ENCODE measurements at places on chromosomes 7 and 10. TPM values are rescaled to one million over a fixed set of nuclear protein-coding genes. Genes with fewer than 3 reads are reported as not detected.

GRCh38 chr7:85336086-85336485 lies 149.2 kb upstream of the SEMA3D start:
- no peak for DNase-seq

DNA sequence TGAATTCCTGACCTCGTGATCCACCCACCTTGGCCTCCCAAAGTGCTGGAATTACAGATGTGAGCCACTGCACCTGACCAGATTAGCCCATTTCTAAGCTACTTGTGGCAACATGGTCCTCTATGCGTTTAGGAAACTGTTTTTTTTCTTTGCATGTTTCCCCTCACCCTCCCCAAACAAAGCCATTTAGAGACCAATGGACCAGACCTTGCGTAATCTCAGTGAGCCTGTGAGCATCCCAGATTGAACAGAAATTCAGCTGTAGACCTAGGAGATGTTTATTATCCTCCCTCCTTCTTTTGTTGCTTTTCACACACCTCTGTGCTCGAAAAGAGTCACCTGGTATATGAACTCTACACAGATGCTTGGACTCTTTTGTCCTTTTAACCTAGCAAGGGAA lies 28.5 kb upstream of the CAMK1D start:
- no peak for DNase-seq

- no peak for DNase-seq
Observed at GRCh38 chr7:157564517-157565177, 227.8 kb downstream of the DNAJB6 start.

- peak; percentile 81 for DNase-seq
Observed at GRCh38 chr7:149310113-149310836, 48.3 kb downstream of the ZNF783 start.

GRCh38 chr7:75614401-75614800 lies 122.3 kb downstream of the SPDYE5 start:
- DNase-seq: no peak

- peak; percentile 90 for DNase-seq
Observed at GRCh38 chr7:135714534-135715009, 13.4 kb downstream of the SLC13A4 start.

DNA sequence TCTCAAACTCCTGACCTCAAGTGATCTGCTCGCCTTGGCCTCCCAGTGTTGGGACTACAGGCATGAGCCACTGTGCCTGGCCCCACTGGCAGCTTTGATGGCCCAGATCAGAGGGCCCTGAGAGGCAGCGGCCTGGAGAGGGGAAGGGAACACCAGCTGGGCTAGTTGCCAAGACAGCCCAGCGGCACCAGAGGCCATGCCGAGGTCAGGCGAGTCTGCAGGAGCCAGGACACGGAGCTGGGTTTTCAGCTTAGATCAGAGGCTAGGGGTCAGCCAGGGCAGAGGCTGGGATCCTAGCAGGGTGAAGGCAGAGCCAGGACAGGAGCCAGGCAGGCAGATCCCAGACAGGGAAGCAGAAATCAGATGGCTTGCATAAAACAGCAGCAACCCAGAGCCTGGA lies 92.9 kb downstream of the MYL10 start:
- DNase-seq: no peak

DNA sequence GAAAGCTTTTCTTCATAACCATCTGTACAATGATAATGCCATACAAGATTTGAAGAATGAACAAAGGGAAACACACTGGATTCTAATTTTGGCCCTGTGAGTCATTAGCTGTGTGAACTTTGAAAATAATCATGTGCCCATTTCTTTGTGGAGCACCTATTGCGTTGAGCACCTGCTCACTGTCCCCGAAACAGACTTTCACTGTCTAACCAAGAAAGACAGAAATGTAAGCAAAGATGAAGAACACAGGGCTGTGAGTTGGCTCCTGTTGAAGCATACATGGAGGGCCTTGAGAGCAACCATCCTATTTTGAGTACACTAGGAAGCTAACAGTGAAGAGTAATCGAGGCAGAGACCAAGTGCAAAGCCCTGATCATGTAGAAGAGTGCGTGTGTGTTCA lies 118.4 kb upstream of the SLC25A13 start:
- no peak for DNase-seq

- peak; percentile 56 for DNase-seq
Observed at GRCh38 chr10:109912335-109913281, 10.7 kb downstream of the XPNPEP1 start.

GRCh38 chr7:106870983-106871410 lies 5.9 kb downstream of the PIK3CG start:
- peak; percentile 12 for DNase-seq

DNA sequence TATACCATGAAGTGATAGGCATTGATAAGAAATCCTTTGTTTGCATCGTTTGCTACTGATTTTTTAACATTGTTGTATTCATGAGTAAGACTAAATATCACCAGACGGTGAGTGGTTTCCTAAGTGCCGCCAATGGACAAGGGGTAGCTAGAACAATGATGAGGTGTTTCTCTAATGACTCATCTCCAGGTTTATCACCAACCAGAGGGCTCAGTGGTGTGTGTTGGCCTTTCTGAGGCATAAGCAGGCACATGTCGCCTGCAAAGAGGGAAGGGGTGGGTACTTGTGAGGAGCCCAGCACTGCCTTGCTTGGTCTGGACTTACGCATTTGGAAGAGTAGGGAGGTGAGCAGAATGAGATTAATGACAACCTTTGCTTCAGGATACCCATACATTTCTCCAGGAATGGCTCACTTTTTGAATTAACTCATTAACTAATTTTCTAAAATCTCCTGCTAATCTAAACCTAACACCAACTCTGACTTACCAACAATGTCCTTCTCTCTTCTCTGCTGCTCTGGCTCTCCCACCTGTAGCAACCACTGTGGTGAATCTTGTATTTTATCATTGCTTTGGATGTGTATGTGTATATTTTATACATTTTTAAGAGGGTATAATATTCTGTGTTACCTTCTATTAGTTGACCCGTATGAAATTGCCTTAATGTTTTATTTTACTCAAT lies 722.6 kb downstream of the GRID1 start:
- no peak for DNase-seq

DNA sequence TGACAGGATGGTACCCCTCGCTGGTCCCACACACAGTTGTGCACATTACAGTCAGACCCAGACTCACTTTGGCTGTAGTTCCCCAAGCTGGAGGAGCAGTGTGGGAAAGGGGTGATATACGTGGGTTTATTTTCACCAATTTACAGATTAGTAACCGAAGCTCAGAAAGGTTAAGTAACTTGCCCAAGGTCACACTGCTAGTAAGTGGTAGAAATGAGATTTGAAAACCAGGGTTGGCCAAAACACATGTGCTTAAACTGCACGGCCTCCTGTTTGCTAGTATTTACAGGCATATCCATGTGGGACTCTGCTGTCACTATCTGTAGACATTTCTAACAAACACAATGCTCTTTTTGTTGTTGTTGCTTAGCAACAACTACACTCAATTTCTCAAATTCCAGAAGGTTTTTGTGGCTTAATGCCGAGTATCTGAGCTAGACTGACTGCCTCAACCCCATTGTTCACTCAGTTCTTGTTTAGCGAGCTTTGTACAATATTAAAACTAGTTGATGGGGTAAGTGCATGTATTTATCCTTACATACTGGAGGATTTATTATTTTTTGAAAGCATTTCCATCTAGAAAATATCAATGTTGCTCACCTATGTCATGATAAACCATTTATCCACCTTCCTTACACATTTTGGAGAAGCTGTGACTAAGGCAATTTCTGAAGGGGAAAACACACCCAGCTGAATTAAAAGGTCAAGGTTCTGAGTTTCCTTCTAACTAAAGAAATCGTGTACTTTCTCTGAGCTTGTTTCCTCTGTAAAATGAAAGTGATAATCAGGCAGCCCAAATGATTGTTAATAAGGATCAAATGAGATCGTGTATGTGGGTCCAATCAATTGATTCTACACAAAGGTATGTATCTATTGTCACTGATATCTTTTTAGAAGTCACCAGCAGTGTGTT lies 5.3 kb upstream of the TMEM139 start:
- DNase-seq: peak; percentile 84

GRCh38 chr7:24729365-24730017 lies 27.8 kb downstream of the GSDME start:
- no peak for DNase-seq

DNA sequence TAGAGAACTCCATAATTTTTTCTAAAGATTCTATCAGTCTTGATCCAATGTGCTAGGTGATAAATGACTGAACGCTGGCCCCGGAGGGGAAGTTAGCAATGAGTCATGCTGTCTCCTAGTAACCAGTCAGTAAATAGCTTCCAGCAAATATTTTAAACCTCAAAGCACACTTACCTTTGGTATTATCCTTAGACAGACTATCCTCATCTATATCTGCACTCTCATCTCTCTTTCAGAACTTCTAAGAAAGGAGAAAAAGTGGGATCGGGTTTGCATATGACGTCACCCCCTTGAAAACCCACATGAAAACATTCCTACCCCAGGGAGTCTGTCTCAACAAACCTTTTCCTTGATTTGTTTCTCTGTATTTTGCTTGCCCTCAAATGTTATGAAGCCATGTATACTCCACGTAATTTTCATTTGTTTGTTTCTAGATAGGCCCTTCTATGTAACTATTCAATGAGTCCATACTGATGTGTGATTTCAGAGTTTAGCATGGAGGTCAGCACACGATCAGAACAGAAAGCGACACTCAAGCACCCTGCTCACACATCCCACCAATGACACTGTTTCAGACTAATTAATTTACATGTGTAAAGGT lies 174.9 kb upstream of the NRP1 start:
- peak; percentile 88 for DNase-seq

The COL17A1 gene
- not detected for total RNA-seq

The PAXIP1 gene
- total RNA-seq: 5.8 TPM

The WDR86 gene
- 0.25 TPM for total RNA-seq

The ZNF107 gene
- total RNA-seq: 2.8 TPM

The DDC gene
- total RNA-seq: not detected

The SPDYE1 gene
- total RNA-seq: not detected

The HTR7 gene
- total RNA-seq: 1.2 TPM

The DENND2A gene
- total RNA-seq: 2.4 TPM

The KCNMA1 gene
- total RNA-seq: 14.2 TPM

The MYO3A gene
- total RNA-seq: not detected

The ZP3 gene
- total RNA-seq: 4.5 TPM

The OR6B1 gene
- total RNA-seq: not detected

All from GM23248 (cell line).